Activated CD4-positive, alpha-beta T cell treated with anti-CD3 and anti-CD28 coated beads, Interleukin-2, amount 50 U/mL, for 1 hour (primary cell): ENCODE measurements at places on chromosomes 2 and 18.

DNA sequence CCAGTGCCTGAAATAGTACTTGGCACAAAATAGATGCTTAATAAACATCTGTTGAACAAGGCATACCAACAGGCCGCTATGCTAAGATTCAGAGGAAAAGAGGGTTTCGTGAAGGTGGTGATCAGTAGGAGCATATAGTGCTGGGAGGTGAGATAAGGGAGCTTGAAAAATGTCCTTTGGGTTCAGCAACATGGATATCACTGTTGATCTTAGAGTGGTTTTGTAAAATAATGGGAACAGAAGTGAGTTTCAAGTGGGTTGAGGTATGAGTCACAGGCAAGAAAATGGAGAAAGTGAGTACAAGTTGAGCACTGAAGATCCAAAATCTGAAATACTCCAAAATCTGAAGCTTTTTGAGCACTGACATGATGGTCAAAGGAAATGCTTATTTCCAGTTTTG is 4.4 kb downstream of the CENPO start:
- DNase-seq: no peak

DNA sequence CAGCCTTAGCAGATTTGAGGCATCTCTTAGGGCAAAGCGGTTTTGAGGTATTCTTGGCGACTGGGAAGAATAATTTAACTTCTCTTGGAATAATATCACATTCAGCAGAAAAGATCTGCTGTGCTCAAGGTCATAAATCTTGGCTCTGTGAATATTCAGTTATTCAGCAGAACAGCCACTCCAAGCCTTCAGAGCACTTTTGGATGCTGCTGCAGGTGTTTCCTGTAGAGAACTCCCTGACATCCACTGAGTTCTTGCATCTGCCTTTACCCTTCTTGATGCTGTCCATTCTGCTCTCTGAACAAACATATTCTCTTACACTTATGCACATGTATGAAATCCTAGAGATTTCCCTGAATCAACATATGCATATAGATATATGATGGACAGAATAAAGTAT is 390.3 kb downstream of the NRXN1 start:
- no peak for DNase-seq

GRCh38 chr18:46624127-46624526 is 32.9 kb downstream of the LOXHD1 start:
- no peak for DNase-seq

DNA sequence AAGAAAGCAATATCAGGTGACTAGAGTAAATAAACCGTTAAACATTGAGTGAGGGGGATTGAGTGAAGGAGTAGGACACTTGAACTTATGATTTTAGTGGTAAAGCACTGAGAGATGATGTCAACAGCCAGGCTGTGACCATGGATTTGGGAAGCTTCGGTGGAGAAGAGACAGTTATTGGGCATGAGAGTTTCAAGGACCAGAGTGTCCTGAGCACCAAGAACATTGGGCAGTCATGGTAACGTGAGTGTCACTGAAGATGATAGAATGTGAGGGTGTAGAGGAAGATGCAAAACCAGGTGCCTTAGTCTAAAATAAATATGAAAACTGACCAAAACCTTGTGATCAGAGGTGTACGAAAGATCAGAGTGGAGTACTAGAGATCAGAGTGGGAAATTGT is 248.1 kb downstream of the ASXL3 start:
- DNase-seq: no peak

DNA sequence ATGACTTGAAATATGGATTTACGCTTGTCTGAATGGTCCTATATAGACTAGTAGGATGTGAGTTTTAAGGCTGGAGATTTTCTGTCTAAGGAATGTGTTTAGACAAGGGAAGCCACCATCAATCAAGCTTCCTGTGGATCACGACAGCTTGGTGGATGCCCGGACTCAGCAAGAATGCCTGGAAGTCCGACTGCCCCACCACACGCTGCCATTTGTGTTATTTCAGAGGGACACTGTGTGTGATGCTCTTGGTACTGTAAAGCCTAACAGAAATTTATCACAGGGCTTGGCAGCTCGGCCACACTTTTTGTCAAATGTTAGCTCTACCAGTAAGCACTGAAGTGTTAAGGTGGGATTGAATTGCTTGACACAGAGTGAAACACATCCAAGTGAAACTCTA is 127.1 kb upstream of the CDH7 start:
- DNase-seq: no peak

GRCh38 chr2:240355001-240355891 is 80.2 kb upstream of the GPC1 start:
- DNase-seq: no peak
